Epithelial cell of prostate (primary cell): ENCODE measurements at places on chromosomes 11 and 22.

DNA sequence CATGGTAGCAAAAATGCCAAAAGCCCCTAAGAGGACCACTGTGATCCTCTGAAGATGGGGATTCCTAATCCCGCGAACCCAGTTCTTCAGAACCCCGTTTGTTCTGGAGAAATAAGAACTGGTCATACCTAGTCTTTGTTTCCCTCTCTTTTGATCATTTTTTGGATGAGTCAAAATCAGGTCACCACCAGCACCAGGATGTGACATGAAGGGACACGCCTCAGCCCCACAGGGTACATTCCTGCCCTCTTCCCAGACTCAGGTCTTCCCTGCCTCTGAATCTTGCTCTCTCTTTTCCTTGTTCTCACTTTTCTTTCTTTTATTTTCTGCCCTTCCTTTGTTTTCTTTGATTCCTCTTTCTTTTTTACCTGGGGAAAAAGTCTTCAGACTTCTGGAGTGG, 14.6 kb upstream of the ANO1 start:
- DNase-seq = peak; percentile 39

DNA sequence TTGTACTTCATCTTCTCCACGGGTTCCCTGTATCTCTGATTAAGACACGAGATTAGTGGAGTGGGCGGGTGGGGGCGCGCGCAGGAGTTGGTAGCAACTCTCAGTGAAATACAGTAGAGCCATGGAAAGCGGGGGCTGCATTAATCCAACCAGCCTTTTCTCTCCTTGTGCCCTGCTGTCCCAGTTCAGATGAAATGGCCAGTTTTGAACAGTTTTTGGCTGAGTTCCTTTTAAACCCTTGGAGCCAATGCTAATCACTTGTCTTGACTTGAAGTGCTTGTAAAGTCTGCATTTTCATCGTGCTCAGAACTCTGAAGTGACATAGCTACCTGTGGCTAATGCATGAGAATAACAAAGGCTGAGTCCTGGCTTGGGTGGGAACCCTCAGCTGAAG, 734 bp upstream of the TMEM123 start:
- DNase-seq = no peak

DNA sequence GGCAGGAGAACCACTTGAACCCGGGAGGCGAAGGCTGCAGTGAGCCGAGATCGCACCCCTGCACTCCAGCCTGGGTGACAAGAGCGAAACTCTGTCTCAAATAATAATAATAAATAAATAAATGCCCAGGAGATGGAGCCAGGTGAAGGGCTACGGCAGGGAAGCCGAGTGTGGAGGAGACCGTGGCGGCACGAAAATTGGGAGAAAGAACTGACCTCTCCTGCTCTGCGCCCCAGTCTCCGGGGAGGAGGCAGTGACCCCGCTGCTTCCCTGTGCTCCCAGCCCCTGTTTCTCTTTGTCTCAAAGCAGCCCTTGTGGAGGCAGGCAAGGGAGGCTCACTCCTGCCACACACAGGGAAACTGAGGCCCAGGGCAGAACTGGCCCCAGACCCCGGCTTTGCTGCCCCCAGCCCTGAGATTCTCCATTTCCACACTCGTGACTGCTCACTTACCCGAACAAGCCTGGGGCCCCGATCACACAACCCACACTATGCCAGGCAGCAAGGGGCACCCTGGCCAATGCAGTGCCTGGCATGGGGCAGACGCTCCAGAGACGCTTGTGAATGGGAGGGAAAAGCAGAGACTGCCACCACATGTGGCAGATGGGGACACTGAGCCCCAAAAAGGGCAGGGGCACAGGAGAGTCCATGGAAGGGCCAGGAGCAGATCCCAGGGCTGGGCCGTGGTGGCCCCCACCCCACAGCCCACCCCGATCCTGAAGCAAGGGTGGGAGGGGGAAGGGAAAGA, 80.4 kb upstream of the PRR5 start:
- no peak for DNase-seq

DNA sequence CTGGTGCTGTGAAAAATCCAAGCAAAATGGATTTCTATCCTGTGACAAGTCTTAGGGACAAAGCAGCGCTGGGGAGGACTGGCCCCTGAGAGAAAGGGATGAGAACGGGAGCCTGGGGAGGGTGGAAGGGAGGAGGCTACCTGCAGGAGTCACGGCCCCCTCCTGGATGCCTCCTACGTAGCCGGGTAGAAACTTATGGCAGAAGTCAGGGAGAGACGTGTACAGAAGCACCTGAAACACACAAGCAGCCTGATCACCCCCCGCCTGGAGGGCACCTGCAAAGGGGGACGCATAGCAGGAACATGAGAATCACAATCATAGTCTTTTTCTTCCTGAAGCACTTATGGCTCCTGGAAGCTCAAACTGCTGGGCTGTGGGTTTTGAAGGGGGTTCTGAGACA, 6.1 kb downstream of the DHCR7 start:
- no peak for DNase-seq

DNA sequence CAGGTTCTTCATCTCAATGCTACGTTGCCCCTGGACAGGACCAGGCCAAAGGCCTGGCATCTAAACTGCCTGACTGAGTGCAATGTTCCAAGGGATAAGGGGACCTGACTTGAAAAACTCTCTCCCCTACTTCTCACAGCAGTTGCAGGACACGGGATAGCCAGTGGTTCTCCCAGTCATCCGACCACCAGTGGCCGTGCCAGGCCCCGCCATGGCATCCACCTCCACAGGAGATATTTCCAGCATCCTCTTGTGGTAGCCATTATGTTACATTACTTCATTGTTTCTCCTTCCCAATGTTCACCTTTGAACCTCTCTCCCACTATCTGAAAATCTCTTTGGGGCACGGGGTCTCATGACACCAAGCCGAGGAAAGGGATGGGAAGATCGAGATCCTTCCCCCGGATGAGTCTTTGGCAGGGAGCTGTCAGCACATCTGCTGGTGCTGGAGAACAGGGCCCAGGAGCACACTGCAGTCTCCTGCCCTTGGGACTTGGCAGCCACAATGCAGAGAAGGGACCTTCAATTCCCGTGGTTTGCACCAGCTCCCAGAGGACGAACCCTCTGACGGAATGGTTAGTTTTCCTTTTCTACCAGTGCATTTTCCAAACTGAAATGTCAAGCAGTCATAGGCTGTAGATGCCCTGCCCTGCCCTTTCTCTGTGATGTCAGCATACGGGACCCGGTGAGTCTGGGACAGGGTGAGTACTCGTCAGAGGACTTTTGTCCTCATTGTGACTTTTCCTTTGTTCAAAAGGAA, 121.2 kb downstream of the ETS1 start:
- no peak for DNase-seq

DNA sequence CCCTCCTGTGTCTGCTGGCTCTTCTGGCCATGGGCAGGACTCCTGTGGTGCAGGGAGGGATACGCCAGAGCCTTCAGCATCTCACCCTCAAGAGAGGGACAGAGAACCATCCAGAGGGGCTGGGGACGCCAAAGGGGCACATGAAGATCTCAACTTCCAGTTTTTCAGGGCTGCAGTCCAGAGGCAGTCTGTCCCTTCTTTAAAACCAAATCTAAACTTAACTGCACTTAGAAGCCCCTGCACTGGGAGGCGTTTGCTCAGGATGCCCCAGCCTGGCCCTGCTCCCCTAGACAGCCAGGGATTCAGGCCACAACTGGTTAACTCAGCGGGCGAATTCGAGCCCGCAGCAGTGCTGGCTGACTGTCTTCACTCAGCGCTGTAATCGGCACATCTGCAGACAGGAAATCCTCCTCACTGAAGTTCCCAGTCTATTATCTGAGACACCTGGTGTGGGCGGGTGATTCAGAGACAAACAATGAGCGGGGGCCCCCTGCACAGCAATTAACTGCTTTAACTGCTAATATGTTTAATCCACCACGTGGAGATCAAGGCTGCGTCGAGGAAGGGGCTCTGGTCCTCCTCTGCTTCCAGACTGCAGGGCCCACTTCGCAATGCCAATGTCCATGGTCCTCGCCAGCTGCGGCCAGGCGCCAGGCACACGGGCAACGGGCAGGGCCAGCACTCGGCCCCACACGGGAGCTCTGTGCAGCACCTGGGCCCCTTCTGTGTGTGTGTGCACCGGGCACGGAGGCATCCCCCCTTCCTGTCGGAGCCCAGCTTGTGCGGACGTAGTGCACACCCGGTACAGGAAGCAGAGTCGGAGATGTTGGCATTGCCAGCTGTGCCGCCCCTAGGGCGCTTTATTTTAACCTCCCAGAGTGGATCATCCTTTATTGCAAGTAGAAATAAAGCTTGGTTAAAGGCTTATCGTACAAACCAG, 36.9 kb upstream of the GNB1L start:
- peak; percentile 43 for DNase-seq

GRCh38 chr11:134069426-134070341, 812 bp downstream of the JAM3 start:
- DNase-seq = no peak

DNA sequence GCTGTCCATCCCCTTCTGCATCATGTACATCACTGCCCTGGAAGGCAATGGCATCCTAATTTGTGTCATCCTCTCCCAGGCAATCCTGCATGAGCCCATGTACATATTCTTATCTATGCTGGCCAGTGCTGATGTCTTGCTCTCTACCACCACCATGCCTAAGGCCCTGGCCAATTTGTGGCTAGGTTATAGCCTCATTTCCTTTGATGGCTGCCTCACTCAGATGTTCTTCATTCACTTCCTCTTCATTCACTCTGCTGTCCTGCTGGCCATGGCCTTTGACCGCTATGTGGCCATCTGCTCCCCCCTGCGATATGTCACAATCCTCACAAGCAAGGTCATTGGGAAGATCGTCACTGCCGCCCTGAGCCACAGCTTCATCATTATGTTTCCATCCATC, 337 bp downstream of the OR52B6 start:
- DNase-seq = no peak

DNA sequence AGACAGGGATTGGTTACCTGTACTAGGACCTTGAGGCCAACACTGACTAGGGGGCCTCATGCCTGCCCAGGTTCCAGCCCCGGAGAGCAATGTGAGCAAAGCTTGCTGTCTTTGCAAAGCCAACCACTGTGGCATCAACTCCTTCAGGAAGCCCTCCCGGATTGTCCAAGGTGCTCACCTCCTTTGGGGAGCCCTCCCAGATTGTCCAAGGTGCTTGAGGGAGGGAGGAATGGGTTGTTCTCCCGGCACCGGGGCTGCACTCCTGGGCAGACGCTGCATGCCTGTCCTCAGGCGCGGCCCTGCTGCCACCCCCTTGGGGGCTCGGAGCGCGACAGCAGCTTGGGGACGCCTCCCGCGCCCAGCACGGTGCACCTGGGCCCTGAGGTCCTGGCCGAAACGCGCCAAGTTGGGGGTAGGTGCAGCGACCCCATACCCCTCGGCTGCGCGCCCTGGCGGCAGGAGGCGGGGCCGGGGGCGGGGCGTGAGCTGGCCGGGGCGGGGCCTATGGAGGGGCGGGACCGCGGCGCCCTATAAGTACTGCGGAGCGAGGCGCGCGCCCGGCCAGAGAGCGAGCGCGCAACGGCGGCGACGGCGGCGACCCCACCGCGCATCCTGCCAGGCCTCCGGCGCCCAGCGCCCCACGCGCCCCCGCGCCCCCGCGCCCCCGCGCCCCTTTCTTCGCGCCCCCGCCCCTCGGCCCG, at the start of gene CD81:
CD81 (plus strand) TSS at position 560 of the 701 bp plus-strand sequence. CDS start 240 bp downstream, outside the sequence.
- DNase-seq = no peak

- DNase-seq = no peak
Observed at GRCh38 chr11:47863189-47863897, 15.2 kb upstream of the NUP160 start.

- DNase-seq = no peak
Observed at GRCh38 chr22:27377501-27378295, 423.9 kb downstream of the MN1 start.

DNA sequence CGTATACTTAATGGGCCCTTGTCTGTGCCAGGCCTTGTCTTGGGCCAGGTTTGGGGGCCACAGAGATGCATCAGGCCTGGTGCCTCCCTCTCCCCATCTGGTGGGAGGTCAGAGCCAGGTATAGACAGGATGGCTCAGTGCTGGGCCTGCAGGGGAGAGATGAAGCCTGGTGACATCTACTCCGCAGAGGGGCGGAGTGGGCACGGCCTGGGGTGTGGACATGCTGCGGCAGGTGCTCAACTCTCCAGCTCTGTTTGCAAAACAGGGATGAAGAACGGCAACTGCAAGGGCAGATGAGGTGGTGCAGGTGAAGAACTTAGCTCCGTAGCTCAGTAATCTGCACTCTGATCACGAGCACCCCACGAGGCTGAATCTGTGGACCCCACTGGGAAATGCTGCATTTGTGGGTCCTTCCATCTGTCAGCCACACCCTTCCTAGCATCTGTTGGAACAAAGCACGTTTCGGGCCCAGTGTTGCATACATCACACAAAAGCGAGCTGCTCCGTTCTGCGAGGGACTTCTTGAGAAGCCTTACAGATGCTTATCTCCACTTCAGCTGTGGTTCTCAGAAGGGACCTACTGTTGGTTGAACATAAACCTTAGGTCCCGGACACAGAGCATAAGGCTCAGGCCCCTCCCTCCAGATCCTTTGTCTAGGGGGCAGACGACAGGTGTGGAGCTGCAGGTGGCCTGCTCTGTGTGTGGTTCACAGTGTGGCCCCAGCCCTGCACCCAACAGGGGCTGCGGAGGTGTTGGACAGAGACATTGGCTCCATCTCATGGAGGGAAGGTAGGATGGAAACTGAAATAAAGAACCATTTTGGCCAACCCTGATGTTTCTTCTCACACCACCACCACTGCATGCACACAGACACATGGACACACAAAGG, 78.3 kb downstream of the LRRC32 start:
- no peak for DNase-seq
